ENCODE measurements at places on chromosomes 16 and 17.

DNA sequence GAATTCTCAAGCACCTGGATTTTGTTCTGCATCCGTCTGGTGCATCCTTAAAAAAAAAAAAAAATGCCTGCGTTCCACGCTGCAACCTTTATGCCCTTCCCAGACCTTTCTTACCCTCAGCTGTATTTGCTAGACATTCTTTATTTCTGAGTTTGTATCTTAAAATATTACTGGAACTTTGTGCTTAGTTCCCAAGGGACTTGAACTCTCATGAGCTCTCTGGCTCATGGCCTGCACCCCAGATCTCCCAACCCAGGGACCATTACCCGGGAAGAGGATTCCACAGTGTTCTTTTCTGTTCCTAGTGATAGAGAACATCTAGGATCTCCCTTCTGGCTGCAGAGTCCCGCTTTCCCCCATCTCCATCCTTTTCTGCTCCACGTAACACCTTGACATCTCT, 28.9 kb upstream of the CLEC18A start:
- DNase-seq, result no peak

DNA sequence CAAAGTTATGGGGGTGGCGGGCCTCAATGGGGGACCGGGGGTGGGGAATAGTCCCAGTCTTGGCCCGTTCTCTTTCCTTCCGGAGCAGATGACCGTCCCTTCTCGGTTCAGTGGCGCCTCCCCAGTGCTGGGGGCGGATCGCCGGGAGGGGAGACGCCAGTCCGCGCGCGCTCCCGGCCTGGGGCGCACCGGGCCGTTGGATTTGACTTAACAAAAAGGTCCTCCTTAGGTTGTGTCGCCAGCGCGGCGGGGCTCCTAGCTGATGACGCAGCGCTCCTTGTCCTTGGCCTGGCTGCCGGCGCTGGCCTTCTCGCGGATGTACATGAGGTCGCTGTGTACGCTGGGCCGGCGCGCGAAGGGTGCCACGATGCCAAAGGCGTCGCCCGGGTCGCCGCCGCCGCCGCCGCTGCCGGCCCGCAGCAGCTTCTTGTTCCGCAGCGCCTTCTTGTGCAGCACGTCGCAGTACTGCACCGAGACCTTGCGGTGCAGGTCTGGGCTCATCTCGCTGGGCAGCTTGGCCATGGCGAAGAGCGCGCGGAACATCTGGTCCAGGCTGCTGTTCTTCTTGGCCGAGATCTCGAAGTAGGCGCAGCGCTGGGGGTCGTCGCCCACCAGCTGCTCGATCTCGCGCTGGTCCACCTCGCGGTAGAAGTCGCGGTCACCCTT, 1.2 kb downstream of the RASD1 start:
- peak; percentile 20 for DNase-seq

DNA sequence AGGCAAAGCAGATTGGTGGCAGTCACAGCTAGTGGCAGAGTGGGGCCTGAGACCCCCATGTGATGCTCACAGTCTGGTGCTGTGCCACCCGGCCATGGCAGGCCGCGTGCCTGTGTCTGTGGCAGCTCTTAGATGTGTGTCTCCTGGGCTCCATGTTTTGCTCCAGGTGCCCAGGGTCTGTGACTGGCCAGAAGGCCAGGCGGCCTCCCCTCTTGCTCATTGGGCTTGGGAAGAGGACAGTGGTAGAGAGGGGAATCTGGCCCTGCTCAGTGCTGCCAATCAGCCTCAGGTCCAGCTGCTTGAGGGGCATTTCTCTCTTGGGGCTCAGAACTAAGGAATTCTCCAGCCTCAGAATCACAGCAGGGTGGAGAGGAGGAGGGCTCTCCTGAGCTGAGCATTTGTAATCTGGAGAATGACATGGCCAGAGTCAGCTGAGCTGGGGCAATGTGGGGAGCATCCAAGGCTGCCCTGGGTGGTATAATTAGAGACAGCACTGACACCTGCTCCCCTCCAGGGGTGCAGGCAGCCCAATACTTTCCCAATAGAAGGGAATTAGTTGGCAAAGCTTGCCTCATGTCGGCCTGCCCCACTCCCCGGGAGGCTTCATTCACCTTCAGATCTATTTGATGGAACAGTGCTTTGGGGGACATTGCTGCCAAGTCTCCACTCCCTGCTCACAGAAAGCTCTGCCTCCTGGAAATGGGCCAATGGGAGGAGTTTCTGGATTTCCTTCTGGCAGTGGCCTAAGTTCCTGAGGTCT, 2.7 kb upstream of the LASP1NB start:
- no peak for DNase-seq

DNA sequence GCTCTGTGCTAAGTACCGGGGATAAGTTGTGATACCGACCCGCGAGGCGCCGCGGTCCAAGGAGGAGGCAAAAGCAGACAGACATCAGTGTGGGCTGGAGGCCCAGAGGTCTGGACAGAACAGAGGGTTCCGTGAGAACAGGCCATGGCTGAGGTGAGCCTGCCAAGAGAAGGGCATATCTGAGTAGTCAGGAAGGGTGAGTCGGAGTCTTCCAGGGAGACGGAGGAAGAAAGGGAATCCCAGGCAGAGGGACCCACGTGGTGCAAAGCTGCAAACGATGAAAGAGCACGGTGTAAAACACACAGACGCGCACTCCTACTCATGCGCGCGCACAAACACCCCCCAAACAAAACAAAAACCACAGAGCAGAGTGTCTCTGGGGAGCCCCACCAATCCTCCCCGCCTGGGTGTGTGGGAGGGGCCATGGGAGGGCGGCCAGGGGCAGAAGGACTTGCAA, 18.1 kb downstream of the RHBDL3 start:
- DNase-seq, result no peak

DNA sequence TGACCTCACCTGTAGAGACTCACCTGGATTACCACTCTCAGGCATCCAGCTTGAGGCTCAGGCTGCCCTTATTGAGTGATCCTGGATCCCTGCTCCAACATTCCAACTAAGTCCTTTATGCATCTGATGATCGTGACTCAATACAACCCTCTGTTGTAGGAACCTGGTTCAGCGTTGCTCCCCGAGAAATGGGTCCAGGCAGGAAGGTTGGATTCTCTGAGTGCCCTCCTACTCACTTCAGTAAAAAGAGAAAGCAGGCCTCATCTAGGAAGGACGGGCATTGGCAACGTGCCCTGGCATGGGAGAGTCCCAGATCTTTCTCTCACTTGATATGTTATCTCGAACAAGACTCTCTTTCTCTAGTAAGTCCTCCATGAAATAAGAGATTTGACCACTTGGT, at the start of gene OR3A1:
TSS of gene OR3A1 (minus strand) at position 101 of the 400 bp plus-strand sequence. CDS start 5,778 bp downstream, outside the sequence.
- no peak for DNase-seq

GRCh38 chr17:9916108-9916507, 11.0 kb upstream of the RCVRN start:
- DNase-seq, result no peak

- no peak for DNase-seq
These were observed 10.7 kb downstream of the RPRML start for GRCh38 chr17:46968224-46968834.

DNA sequence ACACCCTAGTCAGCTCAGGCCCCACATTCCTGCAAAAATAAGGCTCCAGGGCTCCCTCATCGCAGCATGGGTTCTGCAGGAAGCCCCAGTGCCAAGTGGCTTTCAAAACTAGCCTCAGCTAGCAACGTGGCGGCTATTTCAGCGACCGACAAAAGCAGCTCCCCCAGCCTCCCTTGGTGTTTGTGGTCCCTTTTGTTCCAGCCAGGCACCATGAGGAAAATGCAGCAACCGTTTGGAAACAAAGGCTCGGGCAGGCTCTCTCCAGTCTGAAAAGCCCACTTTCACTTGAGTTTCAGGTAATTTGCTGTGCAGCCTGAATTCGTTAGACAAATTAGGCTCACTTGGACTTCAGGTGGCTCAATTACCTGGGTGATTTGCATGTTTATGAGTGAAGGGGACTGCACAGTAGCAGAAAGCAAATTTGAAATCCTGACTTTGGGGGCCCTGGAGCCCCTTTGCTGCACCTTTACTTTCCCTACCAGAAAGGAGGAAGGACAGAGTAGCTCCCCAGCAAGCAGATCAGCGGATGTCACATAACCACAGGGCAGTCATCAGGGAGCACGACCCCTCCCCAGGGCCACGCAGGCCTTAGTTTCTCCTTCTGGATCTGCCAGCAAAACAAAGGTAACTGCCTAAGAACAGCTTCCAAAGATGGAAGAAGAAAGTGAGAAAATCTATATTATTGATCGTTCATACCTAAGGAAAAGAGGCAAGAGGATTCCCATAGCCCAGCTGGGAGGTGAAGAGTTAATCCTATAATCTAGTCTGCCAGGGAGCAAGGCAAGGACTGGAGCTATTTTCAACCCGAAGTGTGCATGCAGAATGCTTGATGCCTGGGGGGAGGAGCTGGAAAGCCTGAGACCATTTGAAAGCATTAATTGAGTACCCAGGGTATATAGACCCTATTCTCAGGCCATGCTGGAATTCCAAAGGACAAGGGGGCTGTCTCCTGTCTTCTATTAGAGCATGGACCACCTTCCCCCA, 143.1 kb upstream of the SDK2 start:
- no peak for DNase-seq

GRCh38 chr17:28878981-28879380, 18.6 kb downstream of the FLOT2 start:
- DNase-seq, result no peak

DNA sequence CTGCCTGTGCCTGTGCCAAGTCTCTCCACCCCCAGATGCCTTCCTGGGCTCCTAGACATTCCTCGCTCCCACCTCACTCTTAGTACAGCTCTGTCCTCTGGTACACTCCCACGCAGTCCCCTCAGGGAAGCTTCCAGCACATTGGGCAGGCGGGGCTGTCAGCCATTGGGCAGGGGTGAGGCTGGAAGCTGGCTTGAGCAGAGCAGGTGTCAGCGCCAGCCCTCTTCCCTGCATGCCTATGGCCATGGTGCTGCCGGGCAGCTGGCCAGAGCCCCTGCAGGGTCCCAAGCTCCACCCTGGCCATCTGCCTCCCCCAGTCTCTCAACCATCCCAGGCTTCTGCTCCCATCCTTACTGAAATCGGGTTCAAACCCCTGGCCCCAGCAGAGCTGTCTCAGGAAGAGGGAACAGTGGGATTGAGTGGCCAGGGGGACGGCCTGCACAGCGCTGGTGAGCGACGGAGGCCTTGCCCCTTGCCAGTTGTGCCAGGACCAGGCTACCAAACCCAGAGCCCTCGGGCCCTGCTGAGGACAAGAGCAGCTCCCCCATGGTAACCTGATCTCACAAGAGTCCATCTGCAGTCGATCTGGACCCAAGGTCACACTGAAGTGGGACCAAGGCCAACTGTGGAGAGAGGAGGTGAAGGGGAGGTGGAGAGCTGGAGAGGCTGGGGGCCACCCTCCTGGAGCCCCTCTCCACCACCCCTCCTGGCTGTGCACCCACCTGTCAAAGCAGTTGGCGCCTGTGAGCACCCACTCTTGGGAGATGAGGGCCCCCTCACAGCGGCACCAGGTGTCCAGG, 2.4 kb upstream of the B9D1 start:
- DNase-seq, result peak; percentile 70

DNA sequence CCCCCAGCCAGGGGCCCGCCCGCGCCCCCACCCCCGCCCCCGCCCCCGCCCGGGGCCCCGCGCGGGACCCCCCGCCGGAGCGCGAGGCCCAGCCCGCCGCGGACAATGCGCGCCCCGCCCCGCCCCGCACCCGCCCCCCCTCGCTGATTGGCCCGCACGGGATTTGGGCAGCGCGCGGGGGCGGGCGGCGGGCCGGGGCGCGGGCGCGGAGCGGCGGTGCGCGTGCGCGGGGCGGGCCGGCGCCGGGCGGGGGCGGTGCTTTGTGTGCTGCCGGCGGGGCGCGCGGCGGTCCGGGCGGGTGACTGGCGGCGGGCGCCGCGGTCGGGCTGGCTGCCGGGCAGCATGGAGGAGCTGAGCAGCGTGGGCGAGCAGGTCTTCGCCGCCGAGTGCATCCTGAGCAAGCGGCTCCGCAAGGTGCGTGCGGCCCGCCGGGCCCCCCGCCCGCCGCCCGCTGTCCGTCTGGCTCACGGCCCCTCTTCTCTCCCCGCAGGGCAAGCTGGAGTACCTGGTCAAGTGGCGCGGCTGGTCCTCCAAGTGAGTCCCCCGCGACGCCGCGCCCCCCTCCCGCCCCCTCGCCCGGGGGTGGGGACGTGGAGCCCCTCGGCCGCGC, at the start of gene CBX2:
TSS of gene CBX2 (plus strand) at position 255 of the 610 bp plus-strand sequence. CDS start at position 343, 88 bp downstream.
- peak; percentile 58 for DNase-seq
